ENCODE measurements at places on chromosomes 7 and 10.

GRCh38 chr7:72785166-72785955 is 42.6 kb downstream of the TYW1B start:
- no peak for DNase-seq

DNA sequence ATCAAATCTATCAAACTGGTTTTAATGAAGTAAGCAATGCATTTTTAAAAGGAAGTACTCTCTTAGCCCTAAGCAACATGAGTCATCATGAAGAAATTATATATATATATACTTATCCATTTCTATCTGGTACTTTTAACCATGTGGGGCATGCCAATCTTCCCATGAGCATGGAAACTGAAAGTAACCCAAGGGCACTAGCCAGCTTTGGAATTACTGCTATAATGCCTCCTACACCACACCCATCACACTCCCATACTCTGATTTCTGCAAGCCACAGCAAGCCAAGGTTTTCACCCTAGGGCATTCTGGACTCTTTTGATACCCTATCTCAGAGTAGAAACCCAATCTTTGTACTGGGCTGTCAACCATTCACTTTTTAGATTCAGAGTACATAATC is 204.6 kb downstream of the IMMP2L start:
- DNase-seq, result no peak

- no peak for DNase-seq
Observed at GRCh38 chr7:41730161-41730560, 27.3 kb upstream of the INHBA start.

DNA sequence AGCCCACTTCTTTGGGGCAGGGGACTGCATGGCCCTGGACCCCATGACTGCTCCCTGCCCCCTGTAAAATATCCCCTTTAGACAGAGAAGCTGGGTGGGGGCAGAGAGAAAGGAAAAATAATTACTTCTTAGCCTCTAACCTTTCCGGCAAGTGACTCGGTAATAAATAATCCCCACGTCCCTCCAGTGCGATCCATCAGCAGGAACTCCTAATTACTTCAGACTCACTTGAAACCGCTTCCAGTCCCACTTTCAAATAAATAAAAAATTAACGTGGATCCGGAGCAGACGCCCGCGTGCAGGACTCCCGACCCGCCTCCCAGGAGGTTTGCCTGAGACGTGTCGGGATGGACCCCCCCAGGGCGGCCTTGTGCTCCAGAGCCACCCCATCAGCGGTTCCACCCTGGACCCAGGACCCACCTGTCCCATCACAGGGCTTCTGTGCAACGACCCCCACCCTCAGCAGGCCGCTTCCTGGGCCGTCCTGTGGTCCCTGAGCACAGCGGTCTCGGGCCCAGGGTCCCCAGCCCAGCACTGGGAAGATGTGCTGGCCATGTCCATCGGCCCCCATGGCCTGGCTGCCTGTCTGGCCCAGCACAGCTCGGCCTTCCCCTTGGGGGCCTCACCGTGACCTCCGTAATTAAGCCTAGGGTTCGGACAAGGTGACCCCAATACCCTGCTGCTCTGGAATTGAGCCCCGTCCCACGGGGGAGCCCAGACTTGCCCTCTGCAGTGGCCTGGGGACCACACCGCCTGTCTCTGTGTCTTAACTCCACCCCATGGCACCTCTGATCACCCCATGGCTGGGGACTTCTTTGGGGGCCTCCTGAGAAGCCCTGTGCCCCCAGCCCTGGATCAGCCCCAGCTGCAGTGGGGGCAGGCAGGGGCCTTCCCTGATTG is 108.0 kb downstream of the UNCX start:
- DNase-seq, result no peak

DNA sequence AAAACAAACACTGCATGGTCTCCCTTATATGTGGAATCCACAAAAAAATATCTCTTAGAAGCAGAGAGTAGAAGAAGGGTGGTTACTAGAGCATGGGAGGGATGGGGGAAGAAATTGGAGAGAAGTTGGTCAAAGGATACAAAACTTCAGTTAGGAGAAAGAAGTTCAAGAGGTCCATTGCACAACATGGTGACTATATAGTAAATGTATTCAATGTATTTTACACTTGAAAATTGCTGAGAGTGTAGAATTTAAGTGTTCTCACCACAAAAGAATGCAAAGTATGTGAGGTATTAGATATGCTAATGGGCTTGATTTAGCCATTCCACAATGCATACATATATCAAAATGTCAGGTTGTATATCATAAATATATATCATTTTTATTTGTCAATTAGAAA is 232.0 kb upstream of the CELF2 start:
- no peak for DNase-seq

DNA sequence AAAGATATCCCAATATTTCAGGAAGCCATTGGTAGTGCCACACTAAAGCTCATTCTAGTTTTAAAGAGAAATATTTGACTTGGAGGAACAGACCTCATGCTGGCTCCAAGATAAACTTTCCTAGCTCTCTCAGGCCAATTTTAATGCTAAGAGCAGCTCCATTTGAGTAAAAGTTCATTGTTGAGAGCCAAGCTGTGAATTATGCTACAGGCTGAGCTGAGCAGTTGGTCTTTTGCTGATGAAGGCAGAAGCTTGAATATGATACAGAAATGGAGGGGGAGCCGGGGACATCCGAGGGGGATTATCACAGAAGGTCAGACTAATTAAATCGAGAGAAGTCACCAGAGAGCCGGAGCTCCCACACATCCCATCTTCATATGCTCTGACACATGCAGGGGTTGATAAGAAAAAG is 175.7 kb upstream of the AUTS2 start:
- DNase-seq, result no peak

- DNase-seq, result no peak
Observed at GRCh38 chr10:10803278-10803677, 214.4 kb upstream of the CELF2 start.

- DNase-seq, result no peak
Observed at GRCh38 chr7:88224601-88225275, 4.9 kb upstream of the SRI start.

GRCh38 chr10:70544431-70545340 is 57.9 kb downstream of the PRF1 start:
- no peak for DNase-seq

DNA sequence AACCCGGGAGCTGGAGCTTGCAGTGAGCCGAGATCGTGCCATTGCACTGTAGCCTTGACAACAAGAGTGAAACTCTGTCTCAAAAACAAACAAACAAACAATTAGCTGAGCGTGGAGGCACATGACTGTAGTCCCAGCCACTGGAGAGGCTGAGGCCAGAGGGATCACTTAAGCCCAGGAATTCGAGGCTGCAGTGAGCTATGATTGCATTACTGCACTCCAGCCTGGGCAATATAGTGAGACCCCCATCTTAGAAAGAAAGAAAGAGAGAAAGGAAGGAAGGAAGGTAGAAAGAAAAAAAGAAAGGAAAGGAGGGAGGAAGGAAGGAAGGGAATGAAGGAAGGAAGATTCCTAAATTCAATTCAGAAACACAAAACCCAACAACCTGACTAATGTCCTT is 141.3 kb upstream of the TNRC18 start:
- DNase-seq, result no peak

DNA sequence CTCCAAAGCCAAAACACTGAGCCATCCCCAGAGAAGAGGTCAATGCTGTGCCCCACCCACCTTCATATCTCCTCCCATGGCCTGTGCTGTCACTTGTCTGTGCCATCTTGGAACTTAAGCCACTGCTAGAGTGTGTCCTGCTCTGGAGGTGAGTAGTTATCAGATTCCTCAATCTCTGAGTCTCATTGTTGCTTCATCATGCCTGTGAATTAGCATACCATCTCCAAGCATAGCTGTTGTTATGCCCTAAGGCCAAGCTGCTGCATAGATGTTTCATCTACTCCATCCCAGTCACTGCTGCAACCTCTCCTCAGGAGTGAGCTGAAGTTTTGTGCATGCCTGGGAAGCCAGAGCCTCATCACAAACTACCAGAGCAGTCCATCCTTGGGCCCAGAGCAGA is 349.0 kb downstream of the ZWINT start:
- DNase-seq, result no peak

DNA sequence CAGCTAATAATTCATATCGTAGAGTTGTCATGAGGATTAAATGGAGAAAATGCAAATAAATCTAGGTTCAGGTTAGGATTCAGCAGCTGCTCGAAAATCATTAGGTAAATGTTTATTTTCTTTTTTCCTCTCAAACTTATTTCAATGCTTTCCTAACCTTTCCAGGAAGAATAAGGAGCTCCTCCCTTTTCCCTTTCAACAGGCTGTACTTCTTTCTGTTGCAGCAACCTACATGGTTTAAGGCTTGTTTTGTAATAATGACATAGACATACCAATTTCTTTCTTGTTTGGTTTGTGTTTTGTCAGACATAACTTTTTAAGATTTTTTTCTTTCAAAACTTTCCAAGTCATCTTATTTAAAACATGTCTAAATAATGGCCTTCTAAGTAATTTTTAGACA is 18.2 kb downstream of the GPR141 start:
- no peak for DNase-seq

DNA sequence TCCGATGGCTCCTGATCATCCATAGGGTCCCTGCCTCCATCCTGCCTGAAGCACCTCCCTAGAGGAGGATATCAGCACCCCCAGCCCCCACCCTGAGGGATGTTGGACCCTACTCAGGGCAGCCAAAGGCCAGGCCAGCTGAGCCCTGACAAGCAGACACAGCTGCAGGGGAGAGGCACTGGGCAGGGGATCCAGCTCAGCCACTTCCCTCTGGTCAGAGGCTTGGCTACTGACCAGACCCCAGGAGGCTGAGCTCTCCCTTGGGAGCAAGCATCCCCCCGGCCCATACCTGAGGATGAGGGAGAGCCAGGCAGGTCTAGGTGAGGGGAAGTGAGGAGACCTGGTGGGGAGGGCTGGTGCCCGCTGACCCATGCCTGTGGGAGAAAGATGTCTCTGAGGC is 6.6 kb downstream of the LDB3 start:
- no peak for DNase-seq

GRCh38 chr10:24661376-24661775 is 62.3 kb downstream of the ARHGAP21 start:
- DNase-seq, result no peak

- no peak for DNase-seq
Observed at GRCh38 chr10:1413256-1413655, 324.1 kb downstream of the ADARB2 start.

DNA sequence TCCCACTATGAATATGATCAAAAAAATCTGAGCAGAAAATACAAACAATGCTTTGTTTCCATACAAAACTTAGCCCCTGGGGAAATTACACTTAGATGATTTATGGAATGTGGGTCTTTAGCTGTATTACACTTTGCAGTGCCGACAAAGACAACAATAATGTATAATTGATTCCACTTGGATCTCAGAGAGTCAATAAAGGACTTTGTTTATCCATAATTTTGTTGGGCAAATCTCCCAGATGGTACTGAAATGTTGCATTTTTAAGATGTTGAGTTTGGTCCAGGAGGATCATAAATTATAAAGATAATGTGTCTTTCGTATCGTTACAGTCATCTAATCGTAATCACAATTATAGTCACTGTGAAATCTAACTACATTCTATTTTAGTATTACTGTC is 66.9 kb upstream of the DOCK1 start:
- DNase-seq, result no peak

GRCh38 chr7:69934144-69934903 is 336.0 kb downstream of the AUTS2 start:
- DNase-seq, result no peak

GRCh38 chr10:101965075-101965765 is 90.8 kb downstream of the ARMH3 start:
- no peak for DNase-seq

GRCh38 chr10:12027539-12027938 is 15.1 kb downstream of the UPF2 start:
- no peak for DNase-seq

DNA sequence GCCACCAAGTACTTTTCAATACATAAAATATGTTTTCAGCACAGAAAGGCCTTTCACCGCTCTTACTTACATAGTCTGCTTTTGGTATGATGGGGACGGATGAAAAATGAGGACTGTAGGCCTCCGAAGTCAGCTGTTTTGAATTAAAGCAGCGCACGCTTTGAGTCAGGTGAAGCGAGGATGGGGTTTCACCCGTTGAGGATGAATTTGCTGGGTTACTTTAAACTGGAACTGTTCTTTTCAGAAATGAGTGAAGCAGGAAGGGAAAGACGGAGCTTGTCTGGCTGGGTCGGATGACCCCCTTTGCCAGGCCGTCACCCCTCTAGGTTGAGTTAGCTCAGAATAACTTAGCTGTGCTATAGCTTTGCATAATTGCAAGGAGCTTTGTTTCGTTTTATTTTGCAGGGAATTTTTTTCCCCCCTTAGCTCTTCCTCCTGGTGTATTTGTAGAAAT is 40.0 kb downstream of the CUX1 start:
- DNase-seq, result peak; percentile 9

DNA sequence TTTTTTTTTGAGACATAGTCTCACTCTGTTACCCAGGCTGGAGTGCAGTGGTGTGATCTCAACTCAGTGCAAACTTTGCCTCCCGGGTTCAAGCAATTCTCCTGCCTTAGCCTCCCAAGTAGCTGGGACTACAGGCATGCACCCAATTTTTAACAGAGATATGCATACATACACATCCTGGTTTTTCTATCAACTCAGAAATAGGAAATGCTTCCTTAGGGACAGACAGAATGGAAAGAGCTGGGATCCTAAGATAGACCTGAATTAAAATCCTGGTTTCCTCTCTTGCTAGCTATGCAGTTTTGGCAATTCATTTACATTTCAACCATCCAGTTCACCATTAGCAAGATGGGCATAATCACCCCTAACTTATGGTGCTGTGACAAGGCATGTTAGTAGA is 347.5 kb downstream of the GPAM start:
- DNase-seq, result no peak

- no peak for DNase-seq
Observed at GRCh38 chr7:50436133-50436806, 13.9 kb downstream of the FIGNL1 start.

GRCh38 chr7:134996097-134996550 is 9.8 kb downstream of the AGBL3 start:
- no peak for DNase-seq

DNA sequence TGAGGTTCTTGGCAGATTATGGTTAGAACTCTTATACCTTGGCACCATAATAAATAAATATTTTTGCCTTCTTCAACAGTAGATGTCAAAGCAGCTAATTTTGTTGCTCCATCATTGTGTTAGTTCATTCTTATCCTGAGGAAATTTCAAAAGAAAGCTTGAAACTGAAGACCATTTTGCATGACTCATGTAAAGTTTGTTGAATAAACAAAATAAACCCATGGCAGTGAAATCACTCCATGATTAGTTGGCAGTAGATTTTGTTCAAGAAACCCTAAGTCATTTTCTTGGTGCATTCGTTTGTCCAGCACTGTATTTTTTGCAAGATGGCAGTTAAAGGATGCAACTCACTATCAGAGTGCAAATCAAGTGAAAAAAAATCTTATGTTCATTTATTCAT is 91.6 kb downstream of the HECW1 start:
- DNase-seq, result no peak

DNA sequence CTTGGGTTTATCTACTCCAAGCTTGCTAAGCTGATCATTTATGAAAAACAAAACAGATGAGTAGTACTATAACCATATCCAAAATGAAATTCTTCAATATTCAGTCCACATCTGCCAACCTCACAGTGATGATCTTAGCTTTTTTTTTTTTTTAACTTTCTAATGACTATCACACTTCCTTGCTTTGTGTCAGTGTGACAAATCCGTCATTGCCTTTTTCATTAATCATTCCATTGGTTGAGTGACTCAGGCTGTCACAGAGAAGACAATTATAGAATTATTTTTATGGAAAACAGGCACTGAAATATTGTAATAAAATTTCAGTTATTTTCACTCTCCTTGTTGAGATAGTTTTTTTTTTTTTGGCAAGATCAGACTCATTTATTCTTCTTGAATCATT is 70.7 kb downstream of the CPVL start:
- no peak for DNase-seq
